ENCODE measurements at places on chromosomes 4 and X. TPM values are rescaled to one million over a fixed set of nuclear protein-coding genes. Genes with fewer than 3 reads are reported as not detected.

The UGT2A3 gene
- total RNA-seq = not detected

The FHDC1 gene
- 30.1 TPM for total RNA-seq

The CT45A2 gene
- not detected for total RNA-seq

The SSX3 gene
- not detected for total RNA-seq

GRCh38 chr4:55866290-55866907 lies 13.0 kb downstream of the EXOC1 start:
- no peak for DNase-seq

GRCh38 chr4:144347121-144347520 lies 206.6 kb upstream of the GYPA start:
- DNase-seq = no peak

- DNase-seq = no peak
Observed at GRCh38 chrX:39839371-39839770, 258.4 kb downstream of the BCOR start.

All from upper lobe of left lung (tissue), 6 donors.